ENCODE measurements at places on chromosomes 1 and 21.
A peak's percentile ranks its signal among the peaks of the same experiment; 100 is the strongest.

- DNase-seq = no peak
Measured at GRCh38 chr21:33025489-33026442, at the start of gene OLIG2. TSS of gene OLIG2 (plus strand) at chr21:33025935. CDS start at chr21:33026863, 928 bp downstream.

DNA sequence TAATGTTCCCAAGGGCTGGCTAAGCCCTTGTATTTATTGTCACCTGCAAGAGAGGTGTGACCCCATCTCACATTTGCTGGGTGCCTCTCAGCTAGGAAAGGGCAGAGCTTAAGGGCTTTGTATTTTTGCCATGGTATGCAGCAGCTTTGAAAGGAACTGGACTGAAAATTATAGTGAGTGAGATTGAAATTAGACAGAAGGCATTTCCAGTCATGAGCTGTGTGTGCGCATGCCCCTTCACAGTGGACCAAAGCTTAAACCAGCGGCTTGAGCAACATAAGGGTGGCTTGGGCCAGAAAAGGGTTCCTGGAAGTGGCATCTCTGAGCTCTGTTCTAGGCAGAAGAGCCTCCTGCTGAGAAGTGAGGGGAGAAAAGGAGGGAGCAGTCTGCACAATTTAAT is 19.8 kb downstream of the MYOG start:
- no peak for DNase-seq

DNA sequence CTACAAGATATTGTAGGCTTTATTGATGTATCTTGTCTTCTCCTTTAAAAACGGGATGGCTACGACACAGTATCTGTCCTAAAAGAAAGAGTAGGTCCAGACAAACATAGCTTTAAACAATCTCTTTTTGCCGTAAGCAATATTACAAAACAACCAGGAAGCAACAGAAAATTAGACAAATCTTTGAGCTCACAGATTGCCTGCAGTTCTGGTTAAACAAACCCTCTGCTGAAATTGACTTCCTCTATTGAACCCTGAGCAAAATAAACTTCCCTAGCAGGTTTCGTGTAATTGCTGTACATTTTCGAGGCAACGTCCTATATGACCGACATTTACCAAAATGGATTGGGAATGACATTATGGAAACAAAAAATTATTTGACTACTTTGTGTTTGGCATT is 50.6 kb downstream of the CHML start:
- no peak for DNase-seq

DNA sequence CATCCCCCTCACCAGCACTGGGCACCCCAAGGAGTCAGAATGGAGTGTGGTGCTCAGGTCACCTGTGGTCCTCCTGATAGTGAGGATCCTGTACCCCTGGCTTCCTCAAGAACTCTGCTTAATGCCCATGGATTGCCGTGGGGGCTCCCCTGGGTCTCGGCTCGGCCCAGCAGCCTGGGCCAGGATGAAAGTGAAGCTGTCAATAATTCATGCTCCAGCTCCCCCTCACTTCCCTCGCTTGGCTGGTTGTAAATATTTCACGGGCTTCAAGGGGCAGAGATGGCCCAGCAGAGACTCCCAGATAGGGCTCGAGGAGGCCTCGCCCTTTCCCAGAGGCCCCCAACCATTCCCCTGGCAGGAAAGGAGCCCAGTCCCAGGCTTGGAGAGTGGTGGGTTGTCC is 42.6 kb upstream of the KCNA10 start:
- DNase-seq = no peak

DNA sequence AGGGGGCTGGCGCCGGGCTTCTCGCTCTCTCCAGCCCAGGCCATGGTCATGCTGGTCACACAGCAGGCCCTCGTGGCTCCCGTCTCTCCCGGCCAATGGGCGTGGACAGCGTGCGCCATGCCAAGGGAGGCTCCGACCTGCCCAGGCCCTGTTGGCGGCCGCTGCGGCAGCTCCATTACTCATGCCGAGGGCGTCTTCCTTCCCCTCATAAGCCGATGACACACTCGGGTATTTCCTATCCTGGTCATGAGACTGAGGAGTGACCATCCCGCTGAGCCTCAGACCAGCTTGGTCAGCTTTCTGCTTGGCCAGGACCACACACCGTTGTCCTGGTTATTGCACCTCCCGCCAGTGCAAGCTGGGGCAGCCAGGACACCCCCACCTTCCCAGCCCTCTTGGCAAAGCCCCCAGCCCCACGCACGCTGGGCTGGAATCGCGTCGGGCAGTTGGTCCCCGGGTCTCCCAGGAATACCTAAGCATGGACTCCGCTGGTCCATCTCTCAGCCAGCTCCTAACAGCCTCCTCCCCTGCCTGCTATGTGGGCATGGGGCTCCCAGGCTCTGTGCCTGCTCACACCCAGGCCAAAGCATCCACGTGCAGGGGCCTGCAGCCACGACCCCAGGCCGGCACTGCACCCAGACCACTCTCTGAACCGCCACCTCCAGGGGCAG is 49.8 kb downstream of the ARHGEF16 start:
- no peak for DNase-seq

DNA sequence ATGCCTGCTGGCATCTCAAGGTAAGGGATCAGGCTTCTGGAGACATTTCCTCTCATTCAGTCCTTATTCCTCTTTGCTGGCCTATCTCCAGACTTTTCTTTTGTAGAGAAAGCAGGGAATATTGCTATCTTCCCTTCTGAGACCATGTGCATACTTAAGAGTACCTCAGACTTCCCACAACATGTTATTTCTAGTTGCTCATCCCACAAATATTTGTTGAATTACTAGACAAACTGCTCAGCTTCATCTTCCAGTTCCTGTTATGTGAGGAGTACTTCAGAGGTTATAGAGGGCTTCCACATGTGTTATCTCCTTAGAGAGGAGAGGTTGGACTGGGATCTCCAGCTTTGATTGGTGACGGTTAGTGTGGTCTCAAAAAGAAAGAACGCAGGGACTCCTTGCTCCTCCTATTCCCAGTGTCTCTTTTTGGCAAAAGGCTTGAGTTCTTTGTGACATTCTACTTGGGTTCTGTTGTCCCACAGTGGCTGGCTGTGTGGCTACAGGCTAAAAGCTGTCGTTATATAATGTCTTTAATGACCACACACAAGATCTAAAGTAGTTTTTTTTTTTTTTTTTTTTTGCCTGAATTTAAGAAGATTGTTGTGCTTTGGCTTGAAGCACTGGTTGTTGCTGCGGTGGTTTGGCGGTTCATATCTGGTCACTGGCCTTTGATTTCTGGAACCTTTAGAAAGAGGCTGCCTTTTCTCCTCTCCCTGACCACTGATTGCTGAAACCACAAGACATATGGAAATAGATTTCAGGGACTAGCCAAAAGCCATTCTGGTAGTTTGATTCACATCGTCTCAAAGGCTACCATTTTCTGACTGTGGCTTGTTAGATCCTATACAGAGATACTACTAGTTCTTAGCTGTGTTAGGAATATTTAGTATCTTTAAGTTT is 78.7 kb downstream of the FGGY start:
- no peak for DNase-seq

DNA sequence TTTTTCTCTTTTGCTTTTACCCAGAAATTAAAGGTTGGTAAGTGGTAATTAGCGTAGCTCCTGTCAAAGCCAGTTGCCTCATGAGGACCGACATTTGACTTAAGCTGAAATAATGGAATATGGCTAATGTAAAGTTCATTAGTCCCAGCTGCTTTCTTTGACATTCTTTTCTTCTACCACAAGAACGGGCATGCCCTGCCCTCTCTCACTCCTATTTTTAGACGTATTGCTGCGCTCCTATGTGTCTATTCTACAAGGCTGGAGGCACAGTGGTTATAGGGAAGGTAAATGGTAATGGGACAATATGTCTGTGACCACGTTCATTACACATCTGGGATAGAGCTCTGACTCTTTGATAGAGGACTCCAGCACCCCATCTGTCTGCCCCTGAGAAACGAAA is 6.8 kb downstream of the CORT start:
- no peak for DNase-seq

DNA sequence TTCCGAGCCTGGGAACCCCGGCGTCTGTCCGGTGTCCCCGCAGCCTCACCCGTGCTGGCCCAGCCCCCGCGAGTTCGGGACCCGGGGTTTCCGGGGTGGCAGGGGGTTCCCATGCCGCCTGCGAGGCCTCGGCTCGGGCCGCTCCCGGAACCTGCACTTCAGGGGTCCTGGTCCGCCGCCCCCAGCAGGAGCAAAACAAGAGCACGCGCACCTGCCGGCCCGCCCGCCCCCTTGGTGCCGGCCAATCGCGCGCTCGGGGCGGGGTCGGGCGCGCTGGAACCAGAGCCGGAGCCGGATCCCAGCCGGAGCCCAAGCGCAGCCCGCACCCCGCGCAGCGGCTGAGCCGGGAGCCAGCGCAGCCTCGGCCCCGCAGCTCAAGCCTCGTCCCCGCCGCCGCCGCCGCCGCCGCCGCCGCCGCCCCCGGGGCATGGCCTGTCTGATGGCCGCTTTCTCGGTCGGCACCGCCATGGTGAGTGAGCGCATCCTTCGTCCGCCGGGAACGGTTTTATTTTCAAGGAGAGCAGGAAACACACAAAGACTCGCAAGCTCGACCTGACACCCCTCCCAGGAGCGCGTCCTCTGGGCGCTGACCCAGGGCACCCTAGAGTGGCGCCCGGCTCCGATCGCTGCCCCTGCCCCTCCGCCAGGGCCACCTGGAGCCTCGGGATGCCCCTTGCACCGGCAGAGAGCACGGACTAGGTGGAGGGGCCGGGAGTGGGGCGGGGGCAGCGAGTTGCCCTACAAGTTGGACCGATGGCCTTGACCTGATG is at the start of gene ABCG1:
TSS of gene ABCG1 (plus strand) at position 305 of the 770 bp plus-strand sequence. CDS start at position 428, 123 bp downstream.
- DNase-seq = peak; percentile 61

- no peak for DNase-seq
Measured at GRCh38 chr1:76140227-76140626, 65.7 kb downstream of the ST6GALNAC3 start.

DNA sequence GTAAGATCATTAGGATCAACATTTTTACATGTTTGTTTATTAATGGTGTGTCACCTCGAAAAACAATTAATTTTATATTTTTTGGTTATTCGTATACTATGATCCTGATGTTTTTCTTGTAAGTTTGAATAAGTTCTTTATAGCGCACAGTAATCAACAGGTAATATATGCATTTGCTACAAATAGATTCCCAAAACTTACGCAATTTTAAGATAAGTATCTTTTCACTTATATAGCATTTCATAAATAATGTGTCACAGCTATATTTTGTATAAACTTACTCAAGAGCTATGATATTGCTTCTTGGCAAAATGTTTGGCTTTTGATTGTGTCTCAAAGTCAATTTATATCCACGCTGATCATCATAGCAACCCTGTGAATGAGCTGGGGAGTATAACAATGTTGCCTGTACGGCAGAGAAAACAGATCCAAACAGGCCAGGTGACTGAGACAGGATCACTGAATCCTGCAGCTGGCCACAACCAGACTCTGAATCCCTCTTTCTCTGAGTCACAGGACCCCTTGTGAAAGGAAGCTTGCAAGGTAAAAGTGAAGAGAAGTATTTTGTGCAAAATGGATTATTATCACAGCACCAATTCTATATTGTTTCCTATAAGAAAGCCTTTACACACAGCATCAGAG is 48.6 kb downstream of the GNG12 start:
- DNase-seq = no peak

DNA sequence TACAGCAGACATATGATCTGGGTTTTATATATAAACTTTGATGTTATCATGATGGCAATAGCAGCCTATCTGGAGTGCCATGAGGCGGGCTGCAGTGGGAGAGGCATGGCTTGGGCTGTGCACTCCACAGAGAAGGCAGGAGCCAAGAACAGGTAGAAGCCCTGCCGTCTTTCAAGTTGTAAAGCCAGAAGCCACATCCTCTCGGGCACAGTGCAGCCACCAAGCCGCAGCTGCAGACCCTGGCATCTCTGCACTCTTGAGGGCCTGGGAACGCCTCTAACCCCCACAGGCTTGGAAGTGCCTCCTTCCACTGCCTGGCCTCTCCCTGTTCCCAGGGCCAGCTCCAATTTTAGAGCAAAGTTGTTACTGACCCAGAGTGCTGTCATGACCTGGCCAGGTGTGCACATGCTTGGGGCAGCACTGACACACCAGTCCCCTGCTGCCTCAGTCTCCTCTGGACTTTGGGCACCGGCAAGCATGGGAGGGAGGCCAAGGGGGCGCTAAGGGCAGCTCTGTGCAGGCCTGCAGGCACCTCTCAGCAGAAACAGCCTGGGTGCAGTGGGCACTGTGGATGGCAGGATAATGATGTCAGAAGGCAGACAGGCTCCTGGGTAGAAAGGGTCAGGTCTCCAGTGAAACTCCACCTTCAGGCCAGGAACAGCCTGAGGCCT is 1619.8 kb upstream of the PRMT6 start:
- DNase-seq = no peak

- DNase-seq = no peak
Measured at GRCh38 chr1:73778471-73778870, 419.5 kb downstream of the LRRIQ3 start.

- no peak for DNase-seq
Measured at GRCh38 chr1:56798053-56798471, 21.1 kb downstream of the FYB2 start.

DNA sequence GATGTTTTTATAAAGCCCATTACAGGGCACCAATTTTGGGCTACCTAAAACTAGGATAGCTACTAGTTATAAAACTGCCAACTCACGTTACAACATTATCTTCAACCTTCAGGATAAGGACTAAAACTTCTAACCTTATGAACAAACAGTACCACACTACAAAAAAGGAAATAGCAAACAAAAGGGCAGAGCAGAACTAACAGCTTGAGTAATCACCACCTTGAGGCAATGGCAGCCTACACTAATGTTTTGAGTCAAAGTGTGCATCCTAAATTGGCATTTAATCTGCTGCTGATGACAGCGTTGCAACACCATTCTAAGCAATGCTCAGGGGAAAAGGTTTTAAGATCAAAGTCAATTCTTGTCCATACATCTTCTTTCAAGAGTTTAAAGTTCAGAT is 27.2 kb downstream of the PTP4A2 start:
- peak; percentile 71 for DNase-seq

DNA sequence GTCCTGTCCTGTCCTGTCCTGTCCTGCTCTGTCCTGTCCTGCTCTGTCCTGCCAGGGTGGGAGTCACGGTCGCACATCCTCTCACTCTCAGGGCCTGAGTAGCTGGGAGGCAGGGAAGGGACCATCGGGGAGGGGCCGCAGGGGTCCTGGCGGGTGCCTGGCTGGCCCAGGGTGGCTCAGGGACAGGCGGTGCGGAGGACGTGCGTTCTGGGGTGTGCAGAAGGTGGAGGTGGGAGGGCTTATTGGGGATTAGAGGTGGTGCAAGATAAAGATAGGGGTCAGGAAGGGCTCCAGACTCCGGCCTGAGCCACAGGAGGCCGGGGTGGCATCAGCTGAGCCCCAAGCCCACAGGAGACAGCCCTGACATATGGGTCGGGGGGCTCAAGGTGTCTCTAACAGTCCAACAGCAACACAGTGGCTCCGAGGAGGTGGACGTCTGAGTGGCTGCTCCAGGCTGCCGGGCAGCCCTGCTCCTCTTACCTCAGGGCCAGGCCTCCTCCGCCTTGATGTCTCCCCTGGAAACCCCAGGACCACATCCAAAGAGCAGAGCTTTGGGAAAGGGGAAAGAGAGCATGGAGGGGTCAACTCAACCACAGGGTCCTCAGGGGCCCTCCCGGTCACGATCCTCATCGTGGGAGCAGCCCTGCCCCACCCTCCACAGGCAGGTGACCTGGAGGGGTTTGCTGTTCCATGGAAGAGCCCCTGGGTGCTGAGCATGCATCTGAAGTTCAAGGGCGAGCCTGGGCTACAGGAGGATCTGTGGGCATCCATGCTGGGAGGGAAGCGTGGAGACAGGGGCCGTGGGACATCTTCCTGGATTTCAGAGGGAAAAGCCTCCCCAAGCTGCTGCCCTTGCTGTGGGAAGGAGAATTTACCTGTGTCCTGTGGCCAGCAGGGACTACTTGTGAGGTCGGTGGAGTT is 39.6 kb upstream of the ADARB1 start:
- no peak for DNase-seq

GRCh38 chr1:32972814-32973428 is 8.3 kb upstream of the RNF19B start:
- no peak for DNase-seq
